ENCODE measurements at places on chromosomes 2 and 18.

DNA sequence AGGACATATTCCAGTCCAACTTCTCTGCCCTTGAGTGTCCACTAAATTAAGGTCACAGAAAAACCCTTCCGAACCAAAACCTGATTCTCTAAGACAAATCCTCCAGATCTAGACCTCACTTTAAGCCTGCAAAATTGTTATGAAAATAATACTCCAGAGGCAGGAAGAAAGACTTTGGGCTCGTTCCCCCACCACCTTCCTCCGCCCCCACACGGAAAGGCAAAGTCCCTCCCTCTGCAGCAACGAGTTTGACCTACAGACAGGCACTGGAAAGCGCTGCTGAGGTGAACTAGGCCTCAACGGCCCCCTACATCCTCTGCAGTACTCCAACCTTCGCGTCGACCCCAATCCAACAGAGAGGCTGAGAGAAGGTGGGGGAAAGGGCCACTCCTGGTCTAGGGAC, 808 bp downstream of the ATP5MC3 start:
- DNase-seq, result no peak

DNA sequence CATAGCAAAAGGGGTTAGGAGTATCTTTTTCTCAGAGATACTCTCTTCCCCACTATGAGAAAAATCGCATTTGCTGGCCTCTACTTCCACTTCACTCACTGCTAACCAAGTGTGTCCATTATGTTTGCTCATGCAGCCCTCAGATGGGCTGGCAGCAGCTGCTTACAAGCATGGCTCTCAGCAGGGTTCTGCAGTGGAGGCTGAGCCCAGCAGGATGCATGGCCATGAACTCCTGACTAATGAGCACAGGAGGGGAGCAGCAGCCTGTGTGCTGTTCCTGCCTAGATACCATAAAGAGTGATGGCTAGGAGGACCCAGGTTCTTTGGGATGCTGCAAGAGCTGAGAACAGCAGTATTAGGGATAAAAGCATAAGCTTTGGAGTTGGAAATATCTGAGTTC, 316.9 kb upstream of the THSD7B start:
- no peak for DNase-seq

- no peak for DNase-seq
Observed at GRCh38 chr18:1133541-1133940, 228.9 kb downstream of the ADCYAP1 start.

DNA sequence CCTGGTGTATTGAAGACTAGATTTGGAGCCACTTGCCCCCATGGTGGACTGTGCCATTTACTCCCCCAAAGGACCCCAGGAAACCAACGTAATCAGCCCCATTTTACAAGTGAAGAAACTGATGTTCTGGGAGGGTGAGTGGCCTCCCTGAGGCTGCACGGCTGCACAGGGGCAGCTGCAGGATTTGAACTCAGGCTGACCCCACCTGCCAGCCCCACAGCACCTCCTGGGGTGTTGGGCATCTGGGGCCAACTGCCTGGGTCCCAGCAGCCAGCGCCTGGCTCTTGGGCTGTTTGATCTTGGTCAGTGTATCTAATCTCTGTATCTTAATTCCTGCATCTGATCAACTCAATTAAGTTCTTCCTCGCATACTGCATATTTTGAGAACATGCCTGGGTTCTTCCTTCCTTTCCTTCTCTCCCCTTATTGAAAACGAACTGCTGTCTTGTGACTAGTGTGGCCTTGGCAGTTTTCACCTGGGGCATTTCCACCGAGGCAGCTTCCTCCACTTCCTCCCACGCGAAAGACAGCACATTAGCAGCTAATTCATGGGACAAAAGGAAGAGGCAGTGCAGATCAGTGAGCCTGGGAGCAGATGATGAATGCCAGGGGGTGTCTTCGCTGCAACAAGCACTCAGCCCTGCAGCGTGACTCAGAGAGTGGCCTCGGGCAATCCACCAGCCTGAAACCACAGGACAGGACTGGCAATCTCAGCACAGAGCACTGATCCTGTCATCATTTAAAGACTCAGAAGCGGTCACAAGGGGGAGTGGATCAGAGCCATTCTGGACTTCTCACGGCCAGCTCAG, 184.1 kb upstream of the RAB12 start:
- DNase-seq, result no peak

DNA sequence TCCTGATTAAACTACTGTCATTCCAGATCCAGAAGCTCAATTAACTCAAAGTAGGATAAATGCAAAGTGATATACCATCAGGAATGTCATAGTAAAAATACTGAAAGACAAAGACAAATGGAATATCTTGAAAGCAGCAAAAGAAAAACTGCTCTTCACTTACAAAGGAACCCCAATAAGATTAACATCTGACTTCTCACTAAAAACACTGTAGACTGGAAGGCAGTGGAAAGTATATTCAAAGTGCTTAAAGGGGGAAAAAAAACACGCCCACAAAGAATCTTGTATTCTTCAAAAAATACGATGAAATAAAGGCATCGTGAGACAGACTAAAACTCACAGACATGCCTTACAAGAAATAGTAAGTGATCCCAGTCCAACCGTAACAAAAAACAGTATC, 195.7 kb downstream of the DOK6 start:
- no peak for DNase-seq

DNA sequence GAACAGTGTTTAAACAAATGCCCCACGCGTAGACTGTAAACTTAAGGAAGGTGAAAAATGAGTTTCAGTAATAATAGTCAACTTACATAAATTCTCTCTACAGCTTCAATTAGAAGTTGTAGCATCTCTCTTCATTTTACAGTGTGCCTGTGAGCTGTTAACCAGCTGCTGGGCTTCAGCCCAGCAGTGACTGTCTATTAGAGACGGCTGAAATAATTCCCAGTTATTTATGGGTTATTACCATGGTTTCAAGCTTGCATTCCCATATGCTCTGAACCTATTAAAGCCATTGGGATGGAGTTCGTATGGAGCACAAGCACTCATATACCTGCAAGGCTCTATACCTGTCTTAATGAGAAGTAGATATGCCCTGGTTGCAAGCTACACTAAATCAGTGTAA, 501.1 kb downstream of the CNTNAP5 start:
- no peak for DNase-seq

DNA sequence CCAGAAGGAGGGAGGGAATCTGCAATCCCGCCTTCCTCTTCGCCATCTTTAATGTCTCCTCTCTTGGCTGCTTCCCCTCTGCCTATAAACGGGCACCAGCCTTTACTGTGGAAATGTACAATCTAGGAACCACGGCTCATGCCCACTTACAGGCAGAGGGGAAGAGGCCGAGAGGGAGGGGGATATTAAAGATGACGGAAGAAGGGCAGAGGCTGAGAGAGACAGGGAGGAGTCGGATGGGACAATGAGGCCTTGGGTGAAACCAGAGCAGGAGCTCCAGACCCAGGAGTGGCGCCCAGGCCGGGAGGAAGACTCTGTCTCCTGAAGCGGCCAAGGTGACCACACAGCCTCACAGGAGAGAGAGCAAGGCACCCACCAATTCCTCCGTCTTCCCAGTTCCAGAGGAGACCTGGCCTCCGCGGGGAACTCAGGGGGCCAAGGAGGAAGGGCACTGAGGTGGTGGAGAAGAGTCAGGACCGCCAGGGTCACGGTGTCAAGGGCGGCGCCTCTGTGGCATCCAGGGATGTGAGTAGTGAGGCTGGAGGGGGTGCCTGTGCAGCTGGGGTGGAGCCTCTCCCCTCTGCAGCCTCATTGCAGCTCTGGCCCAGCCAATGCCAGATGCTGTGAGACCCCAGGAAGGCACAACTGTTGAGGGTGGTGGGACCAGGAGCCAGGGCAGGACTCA, 67.8 kb downstream of the CIB4 start:
- DNase-seq, result no peak

DNA sequence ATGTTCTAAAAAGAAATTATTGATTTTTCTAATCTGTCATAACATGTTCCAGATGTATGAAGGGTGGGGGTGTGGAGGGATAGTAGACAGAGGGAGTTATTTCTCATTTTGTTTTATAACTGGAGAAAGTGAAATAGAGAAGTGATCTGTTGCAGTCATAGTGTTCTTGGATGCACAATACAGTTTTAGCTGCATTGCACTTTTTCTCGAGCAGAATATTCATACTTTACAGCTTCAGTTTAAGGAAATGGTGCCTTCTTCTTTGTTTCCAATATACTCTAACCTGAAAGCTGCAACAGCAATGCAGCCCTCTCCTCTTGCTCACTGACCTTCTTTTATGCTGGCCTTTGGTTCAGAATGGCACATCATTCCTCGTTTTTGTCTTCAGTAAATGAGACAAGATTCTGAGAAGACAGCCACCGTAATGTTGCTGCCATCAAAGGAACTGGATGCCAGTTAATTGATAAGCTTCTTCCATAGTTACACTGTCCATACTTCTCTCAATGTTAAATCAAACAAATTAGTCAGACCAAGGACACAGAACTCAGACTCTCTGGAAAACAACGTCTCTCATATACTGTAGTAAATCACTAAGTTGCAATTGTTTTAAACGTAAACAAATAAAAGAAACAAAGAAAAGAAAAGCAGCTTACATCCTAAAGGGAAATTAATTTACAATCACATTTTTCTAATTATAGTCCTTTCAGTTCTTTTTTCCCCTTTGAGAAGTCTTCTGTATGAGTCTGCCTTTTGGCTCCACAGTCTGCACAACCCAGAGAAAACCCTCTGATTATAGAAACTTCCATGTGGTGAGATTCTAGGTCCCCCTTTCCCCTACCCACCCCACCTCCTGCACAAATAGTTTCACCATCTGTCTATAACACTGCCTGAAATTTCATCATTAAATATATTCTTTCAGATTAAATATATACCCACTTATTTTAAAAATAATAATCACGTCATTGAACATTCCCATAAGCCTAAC, 97.4 kb upstream of the UGP2 start:
- no peak for DNase-seq

DNA sequence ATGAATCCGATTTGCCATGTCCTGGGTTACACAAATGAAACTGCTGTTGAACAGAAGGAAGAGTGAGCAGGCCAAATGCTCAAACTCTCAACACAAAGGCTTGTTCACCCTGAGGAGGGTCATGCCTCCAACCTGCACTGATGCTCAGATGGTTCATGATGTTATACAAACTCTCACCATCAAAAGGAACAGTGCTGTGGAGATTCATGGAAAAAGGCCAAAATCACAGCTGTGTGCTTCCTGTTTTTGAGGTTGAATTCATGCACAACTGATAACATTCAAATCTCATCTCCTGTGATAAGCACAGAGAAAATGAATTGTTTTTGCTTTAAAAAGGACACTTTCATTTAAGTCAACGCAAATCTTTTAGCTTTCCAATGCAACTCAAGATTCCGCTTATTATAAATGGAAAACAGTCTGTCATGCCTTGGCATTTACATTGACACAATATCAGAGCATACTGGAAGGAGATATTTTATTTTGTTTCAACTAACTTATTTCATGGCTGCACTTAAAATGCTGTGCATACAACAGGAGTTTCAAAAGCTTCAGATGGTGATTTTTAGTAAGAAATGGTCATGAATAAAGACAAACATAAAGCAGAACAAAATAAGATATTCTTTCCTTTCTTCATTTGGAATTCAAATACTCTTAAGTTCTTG, 22.2 kb upstream of the TTN start:
- DNase-seq, result no peak

DNA sequence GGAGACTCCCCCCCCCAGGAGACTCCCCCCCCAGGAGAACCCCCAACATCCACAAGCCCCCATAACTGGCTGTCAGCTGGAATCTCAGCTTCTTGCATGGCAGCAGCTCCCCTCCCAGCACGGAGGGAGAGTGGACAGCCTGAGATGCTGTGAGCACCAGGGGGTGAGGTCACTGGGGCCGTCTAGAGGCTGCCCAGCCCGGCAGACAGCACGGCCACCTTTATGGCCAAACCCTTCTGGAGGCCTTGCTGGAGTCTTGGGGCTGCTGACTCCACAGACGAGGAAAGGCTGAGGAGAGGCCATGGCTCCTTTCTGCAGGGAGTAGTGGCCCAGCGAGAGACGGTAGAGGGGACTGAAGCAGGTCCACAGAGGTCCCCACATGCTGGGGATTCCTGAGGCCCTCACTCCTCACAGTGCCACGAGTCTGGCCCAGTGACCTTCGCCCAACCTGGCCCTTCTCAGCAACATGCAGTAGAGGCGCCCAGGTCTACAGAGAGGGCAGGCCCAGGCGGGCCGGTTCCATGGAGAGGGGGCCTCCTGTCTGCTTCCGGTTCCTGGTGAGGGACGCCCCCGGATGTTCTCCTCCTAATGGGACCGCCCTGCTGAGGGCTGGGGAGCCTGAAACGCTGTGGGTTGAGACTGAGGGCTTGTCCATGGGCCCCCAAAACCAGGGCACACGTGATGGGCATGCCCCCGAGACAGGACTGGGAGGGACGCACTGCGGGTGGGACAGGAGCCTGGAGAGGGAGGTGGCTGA, 122.6 kb upstream of the CTDP1 start:
- no peak for DNase-seq

GRCh38 chr2:179882851-179883806, 21.7 kb upstream of the ZNF385B start:
- no peak for DNase-seq

- DNase-seq, result peak; percentile 2
Observed at GRCh38 chr2:46120792-46121555, 176.2 kb upstream of the EPAS1 start.

- no peak for DNase-seq
Observed at GRCh38 chr2:37635504-37636380, 35.7 kb downstream of the CDC42EP3 start.

DNA sequence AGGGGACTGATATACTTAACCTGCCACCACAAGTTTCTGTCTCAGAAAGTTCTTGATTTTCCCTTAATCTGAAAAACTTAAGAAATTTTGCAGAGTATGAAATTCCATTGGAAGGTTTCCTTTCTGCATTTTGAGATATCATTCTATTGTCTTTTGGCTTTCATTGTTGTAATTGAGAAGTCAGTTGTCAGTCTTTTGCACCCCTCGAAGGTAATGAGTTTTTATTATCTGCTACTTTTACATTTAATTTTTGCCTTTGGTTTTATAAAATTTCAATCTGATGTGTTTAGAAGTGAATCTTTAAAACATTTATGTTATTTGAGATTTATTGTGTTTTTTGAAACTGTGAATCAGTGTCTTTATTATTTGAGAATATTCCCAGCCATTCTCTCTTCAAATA, 4.8 kb upstream of the IL36A start:
- DNase-seq, result no peak

- no peak for DNase-seq
Observed at GRCh38 chr2:164485541-164485940, 135.7 kb downstream of the GRB14 start.

DNA sequence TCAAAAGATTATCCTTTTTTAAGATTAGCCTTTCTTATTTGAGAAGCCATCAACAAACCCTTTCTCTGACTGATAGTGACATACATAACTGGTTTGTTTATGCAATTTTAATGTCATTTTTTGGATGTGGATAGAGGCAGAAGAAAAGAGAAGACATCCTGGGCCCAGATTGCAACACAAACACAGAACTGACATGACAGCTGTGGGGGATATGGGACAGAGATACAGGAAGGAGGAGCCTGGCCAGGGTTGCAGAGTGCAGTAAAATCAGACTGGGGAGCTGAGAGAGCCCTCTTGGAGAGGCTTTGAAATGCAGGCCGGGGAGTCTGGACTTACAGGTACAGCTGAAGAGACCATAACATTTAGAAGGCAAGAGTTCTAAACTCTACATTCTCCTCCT, 65.1 kb downstream of the SIGLEC15 start:
- no peak for DNase-seq
